Endodermal cell (in vitro differentiated cells): ENCODE measurements at places on chromosomes 3 and 15.

DNA sequence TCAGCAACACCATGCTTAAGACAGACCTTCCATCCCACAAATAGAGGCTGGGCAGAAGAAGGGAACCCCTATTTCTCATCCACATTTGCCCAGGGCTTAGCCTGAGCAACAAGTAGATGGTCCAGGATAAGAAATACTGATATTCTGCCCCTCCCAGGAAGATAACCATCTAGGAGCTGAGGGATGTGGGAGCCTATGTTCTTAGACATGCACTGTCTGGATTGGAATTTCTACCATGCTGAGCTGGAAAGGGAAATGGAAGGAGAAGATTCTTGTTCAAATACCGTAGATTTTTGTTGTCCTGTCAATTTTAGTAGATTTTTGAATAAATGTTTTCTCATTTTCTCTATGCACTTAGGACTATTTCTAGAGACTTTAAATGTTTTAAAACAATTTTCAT, 450.7 kb upstream of the SEMA6D start:
- DNase-seq: no peak

DNA sequence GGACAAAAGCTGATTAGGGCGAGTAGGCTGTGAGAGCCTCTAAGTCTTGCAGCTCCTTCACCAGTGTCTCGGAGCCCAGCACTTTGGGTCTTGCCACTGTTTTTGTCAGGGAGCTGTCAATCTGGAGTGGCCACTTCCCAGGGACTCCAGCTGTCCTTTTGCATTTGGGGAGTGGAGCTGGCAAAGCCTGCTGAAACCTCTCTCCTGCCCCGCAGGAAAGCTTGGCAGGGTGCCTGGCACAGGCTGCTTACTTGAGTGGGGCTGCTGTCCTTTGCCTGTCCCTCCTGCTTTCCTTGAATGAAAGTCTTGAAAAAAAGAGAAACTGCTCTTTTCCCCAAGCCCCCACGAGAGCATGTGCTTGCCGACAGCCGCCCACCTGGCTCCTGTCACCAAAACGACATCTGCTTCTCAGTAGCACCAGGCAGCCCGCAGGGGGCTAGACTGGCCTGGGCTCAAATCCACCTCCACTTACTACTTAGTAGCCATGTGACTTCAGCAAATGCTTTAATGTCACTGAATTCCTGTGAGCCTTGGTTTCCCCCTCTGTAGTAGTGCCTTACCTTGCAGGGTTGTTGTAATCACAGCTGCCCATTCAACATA, 13.7 kb downstream of the USP13 start:
- peak; percentile 69 for DNase-seq

DNA sequence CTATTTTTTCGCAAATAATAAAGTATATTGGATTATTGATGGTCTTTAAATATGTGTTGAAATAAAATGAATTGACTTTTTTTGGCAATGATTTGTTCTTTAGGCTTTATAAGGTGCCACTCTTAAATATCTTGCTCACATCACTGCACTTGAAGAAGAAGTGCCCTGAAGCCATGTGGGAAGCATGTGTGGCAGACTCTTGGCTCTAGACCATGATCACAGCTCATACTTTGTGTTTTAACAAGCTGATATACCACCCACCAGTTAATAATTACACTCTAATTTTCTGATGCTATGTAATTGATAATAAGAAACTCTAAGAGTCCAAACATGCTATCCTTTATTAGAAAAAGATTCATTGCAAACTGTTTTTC, 52.1 kb upstream of the TGFBR2 start:
- DNase-seq: no peak

DNA sequence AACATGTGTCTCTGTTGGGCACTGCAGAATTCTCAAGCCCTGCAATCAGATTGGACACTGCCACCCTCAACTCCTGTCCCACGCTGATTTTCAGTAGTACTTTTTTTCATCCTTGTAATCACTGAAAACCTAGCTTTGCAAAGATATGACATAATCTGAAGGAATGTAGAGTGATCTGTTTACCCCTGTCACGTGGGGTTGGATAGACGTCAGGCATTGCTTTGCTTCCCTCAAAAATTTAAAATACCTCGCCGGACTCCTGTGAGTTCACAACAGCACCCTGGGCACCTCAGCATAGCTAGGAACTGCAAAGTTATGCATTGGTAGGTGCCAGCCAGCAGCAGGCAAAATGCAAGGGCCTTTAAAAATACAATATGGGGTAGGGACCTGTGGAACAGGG, 71.1 kb upstream of the OXTR start:
- peak; percentile 30 for DNase-seq

- DNase-seq: no peak
These were observed 495.5 kb downstream of the NLGN1 start for GRCh38 chr3:173893066-173893465.

- DNase-seq: no peak
These were observed 74.1 kb upstream of the KBTBD8 start for GRCh38 chr3:66923969-66924368.

DNA sequence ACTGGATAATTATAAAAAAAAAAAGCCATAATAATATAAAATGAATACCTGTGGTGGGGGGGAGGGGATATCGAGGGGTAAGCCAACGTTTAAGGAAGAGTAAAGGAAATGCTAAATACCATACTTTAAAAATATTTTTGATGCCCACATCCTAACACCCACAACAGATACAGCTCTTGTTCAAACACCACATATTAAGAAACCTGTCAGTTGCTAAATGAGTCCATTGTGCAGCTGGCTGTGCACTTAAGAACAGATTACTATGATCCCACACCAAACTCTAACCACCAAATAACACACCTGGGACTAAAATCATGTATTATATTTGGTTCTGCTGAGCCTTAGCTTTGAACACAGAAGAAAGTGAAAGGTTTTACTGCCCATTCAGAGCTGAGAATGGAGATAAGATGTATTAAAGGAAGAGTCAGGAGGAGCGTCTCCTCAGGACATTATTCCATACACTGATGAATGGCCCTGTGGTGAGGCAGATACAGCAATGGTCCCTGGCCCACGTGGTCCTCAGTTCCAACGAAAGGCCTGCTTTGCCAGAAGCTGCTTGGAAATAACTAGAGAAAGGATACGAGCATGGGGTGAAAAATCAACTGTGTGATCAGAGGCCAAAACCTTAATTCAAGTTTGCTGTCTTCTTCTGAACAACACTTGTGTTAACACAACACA, 515.4 kb downstream of the FOXP1 start:
- DNase-seq: no peak

- no peak for DNase-seq
These were observed 13.7 kb upstream of the SLTM start for GRCh38 chr15:58947179-58947578.

DNA sequence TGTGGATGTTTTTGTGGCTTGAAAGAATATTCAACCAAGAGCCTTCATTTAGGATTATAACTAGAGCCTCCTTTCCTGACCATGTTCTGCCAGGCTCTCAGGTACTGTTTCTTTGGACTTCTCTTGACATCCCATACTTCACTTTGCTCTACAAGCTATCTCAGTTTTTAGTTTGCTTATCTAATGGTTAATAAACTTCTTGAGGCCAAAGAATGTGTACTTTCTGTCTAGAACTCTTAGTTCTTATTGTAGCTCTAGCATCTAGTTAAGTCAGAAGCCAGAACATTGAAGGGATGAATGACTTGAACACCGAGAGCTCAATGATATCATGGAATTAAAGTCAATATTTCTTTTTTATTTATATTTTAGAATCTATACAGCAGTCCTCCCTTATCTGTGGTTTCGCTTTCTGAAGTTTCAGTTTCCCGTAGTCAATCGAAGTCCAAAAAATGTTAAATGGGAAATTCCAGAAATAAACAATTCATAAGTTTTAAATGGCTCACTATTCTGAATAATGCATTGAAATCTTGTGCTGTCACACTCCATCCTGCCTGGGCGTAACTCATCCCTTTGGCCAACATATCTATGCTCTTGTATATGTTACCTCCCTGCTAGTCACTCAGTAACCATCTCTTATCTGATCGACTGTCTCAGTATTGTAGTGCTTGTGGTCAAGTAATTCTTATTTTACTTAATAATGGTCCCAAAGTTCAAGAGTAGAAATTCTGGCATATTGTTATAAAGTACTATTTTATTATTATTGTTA, 368.6 kb upstream of the RBMS3 start:
- DNase-seq: no peak

GRCh38 chr3:38916706-38917105, 100.7 kb upstream of the SCN10A start:
- DNase-seq: no peak

- DNase-seq: peak; percentile 35
These were observed 36.4 kb downstream of the ZNF710 start for GRCh38 chr15:90037511-90037860.

DNA sequence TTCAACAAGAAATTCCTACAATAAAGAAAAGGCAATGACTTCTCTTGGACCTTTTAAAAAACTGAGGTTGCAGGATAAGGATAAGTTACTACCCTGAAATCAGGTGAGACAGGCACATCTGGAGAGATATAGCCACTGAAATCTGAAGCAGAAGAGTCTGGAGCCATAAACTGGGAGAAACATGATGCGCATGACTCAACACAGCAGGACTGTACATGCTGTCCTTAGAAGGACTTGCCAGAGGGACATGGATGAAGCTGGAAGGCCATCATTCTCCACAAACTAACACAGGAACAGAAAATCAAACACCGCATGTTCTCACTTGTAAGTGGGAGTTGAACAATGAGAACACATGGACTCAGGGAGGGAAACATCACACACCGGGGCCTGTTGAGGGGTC, 1020.2 kb downstream of the AGBL1 start:
- DNase-seq: no peak

GRCh38 chr3:175983379-175983778, 1124.2 kb downstream of the NAALADL2 start:
- DNase-seq: no peak

DNA sequence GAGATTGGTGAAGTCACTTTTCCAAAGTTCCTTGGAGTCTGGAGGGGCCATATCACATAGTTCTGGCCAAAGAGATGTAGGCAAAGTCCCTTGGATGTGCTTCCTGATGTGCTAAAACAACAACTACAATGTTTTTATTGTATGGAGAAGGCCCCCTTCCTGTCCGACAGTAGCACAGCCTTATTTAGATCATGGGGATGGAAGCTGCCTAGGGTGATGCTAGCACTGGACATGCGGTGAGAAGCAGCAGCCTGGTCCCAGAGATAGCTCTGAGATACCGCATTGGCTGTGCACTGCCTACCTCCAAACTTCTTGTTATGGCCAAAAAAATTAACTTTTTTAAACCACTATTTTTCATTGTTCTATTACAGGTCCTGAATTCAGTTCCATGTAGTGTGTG, 137.6 kb downstream of the AQP9 start:
- DNase-seq: no peak

DNA sequence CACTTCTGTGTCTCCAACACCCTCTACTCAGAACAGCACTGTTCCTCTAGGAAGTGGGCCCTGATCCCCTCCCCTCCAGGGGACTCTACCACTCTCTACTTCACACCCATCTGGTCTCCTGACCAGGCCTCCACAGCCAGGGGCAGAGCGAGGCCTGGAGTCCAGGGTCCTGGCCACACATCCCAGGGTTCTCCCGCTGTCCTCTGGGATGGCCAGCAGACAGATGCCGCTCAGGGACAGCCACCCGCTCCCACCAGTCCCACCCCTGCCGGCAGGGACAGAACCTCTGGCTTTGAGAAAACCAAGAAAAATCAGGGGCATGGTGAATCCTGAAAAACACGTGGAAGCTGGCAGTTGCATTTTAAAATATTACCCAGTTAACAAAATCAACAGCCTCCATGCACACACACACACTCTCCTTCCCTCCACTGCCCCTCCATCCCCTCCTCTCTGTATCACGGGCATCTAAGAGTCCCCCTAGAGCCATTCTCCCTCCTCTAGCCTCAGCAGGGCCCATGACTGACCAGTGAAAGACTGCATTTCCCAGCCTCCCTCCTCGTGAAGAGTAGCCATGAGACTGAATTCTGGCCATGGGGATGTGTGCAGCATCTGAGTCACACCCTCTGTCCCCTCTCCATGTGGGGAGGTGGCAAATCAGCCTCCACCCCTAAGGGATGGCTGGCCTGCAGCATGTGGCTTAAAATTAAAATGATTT, 32.1 kb upstream of the IQSEC1 start:
- no peak for DNase-seq

GRCh38 chr15:61169904-61170695, 59.0 kb downstream of the RORA start:
- peak; percentile 51 for DNase-seq

DNA sequence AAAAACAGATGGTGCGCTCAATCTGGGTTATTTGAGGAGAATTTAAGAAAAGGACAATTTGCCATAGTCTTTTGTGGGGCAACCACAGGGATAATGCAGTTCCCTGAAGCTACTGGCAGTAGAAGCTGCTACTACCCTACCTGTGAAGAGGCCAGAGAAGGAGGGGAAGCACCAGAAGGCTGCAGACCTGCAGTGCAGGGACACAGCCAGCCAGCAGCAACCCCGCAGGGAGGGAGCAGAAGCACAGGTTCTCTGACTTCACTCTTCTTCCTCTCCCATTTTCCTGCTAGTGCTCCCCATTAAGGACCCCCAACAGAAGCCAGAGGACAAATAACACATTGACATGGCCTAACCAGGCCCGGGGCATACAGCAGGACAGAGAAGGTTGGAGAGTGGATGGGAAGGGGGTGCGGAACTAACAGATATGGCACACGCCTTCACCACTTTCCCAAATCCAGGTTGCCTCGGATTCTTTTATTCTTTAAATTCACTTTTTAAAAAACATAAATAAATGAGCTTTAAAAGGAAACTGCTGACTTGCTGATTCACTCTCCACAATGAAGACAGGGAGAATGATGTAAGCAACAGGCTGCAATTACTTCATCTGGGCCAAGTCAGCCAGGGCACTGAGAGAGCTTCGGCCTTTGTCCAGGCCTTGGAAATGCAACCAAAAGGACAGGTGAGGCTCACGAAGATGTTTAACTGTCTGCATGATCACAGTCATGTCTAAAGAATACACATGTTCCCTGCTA, 30.1 kb downstream of the POPDC2 start:
- DNase-seq: peak; percentile 58

GRCh38 chr15:84638103-84638502, 16.0 kb downstream of the WDR73 start:
- DNase-seq: peak; percentile 72

GRCh38 chr3:130465521-130465920, 51.5 kb upstream of the COL6A6 start:
- DNase-seq: no peak
